SHP77 treated with DMSO at 0.1 percent for 48 hours (cell line): ENCODE measurements at places on chromosomes 6 and 20.

DNA sequence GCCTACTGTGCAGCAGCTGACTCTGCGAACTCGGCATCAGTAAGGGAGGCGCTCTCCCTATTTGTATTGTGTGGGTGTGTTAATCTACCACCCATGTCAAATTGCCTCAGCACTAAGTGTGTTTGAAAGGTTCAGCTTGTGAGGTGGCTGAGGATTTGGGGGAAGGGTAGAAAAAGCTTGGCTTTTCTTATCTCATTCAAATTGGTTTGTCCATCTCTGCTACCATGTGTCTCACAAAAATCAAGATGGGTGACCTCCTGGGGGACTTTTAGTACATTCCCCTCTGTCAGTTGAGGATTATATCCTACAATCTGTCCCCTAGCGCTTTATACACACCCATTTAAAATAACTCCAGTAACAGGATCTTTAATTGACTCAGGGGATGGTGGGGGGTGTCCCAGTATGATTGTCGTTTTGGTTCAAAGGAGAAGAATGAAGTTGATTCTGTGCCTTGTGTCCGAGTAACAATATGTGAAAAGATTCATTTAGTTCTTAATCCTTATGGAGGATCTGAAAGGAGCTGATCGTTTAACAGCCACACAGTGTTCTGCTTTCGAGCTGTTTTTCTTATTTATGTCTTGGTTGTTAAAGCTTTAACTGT lies 609.6 kb downstream of the PKHD1 start:
- no peak for DNase-seq

DNA sequence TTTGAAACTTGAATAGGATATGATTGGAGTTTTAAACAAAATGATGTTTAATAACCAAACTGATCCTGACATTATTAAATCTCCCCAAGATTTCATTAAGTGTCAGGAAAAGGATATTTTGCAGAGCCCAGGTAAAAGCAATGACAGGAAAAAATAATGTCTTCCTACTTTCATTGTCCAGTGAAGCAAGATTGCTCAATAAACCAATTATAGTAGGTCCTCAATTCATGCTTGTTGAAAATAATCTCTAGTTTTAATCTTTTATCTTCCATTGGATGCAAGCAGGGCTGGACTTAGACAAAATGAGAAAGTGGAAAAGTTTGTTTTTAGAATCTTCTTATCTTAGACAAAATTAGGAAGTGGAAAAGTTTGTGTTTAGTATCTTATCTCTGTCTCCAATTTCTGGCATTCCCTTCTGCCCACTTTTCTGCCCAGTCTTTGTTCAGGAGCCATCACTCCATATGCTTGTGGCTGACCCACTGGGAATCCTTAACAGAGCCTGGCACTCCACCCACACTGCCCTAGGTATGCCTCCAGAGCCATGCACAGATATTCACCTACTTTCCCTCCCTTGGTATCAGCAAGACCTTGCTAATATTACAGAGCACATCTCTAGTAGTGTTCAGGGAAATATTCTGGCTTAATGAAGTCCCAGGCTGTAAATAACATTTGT lies 57.0 kb upstream of the CARMIL1 start:
- no peak for DNase-seq

DNA sequence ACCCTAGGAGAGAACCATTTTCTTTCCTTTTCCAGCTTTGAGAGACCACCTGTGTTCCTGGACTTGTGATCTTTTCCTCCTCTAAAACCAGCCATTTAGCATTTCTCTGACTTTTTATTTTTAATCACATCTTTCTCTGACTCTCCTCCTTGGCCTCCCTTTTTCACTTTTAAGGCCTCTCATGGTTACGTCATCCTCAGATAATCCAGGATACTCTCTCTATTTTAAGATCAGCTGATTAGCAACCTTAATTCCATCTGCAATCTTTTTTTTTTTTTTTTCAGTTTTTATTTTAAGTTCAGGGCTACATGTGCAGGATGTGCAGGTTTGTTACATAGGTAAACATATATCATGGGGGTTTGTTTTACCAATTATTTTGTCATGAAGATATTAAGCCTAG lies 54.0 kb downstream of the RFPL4B start:
- no peak for DNase-seq

GRCh38 chr20:60509407-60509806 lies 551.2 kb downstream of the CDH26 start:
- no peak for DNase-seq

DNA sequence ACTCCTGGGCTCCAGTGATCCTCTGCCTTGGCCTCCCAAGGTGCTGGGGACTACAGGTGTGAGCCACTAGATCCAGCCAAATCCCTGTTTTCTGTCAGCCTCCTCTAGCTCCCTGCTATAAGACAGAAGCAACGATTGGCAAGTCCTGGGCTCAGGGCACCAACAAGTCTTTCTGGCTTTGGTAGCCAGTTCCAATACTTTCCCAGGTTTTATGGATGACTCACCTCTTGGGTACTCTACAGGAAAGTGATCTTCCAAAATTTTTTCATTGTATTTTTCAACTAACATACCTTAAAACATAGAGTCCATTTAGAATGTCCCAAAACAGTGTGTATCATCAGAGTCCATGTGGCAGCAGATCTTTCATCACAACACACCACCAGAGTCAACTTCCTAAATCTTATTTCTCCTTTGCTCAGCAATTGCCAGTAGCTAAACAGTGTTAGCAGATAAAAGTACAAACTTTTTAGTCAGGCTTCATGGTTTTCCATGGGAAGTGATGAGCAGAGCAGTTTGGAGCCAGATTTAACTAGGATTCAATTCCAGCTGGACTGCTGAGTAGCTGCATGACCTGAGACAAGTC lies 13.3 kb downstream of the GABBR1 start:
- no peak for DNase-seq

GRCh38 chr6:27407153-27407814 lies 18.7 kb downstream of the ZNF391 start:
- no peak for DNase-seq

GRCh38 chr6:11414176-11414963 lies 123.2 kb upstream of the TMEM170B start:
- no peak for DNase-seq

DNA sequence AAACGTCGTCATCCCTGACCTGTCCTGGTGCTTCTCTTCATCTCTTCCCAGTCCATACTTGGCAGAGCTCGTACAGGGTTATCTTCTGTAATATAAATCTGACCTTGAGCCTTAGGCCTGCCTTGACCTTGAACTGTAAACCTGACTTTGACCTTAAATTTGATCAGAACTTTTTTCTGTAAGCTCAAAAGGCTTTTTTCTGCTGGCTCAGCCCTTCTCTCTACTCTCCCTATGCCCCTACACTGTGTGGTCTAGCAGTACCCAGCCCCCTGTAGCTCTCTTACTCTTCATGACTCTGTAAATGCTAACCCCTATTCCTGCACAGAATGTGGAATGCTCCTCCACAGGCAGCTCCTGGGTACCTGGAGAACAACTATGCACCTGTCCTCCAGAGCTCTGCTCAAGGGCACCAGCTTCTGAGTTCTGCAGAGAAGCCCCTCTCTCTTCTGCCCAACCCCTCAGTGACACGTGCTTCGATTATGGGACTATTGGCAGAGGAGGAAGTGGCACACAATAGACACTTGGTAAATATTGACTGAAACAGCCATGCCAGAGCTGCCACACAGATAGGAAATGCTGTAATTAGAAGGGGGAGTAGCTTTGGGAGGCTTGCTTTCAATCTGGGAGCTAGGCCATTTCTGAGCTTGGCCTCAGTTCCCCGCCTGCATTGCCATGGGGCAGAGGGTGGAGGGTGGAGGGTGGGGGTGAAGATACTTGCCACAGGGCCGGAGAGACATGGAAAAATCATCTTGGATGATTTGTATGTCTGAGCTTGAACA lies 15.4 kb downstream of the SNPH start:
- peak; percentile 22 for DNase-seq

DNA sequence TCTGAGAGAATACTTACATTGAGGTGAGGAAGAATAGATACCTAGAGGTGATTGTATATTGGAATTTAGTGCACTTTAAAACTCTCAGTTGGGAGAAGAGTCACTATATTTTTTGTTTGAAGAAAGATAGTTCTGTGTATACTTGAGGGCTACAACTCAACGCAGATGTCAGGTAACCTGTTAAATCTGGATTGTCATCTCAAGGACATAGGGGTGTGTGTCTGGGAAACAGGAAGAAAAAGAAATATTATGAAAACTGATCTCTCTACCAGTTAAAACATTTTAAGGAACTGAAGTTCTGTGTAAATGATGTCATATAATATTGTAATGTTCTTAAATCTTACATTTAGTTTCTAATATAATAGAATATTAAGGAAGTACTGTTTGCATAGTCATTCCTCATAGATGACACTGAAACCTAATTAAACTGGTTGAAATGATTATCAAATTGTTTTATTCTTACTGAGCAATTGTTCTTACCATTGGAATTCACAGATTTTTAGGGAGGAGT lies 86.2 kb downstream of the SMAP1 start:
- DNase-seq: no peak

DNA sequence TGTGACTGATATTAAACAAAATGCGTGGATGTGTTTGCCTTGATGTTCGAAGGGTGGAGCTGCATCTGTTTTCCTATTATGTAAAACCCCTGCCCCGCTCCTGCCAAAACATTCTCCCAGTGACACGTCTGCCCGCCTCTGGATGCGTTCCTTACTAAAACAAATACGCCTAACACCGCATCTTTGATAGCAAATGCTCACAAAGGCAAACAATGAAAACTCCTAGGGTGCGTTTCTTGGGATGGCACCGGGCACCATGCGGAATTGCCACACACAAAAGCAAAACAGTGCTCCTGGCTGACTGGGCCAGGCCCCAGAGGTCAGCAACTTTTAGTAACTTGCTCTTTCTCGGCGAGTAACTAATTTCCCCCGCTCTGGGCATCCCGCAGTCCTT lies 9.0 kb upstream of the FOXC1 start:
- no peak for DNase-seq

- DNase-seq: no peak
Observed at GRCh38 chr6:10999994-11000393, 44.1 kb downstream of the ELOVL2 start.

- DNase-seq: peak; percentile 4
Observed at GRCh38 chr6:134145786-134146185, 93.4 kb upstream of the SLC2A12 start.

- DNase-seq: no peak
Observed at GRCh38 chr6:41724228-41724580, 11.2 kb downstream of the TFEB start.

GRCh38 chr6:16987996-16988395 lies 113.9 kb upstream of the STMND1 start:
- DNase-seq: no peak

GRCh38 chr6:109260126-109260525 lies 122.1 kb downstream of the CD164 start:
- no peak for DNase-seq

GRCh38 chr20:34240693-34241615 lies at the start of gene ASIP:
TSS of gene ASIP (plus strand) at chr20:34241423. CDS start at chr20:34260375, 18,952 bp downstream.
- no peak for DNase-seq
